Activated CD8-positive, alpha-beta memory T cell treated with anti-CD3 and anti-CD28 coated beads for 4 hours (primary cell): ENCODE measurements at places on chromosomes 2 and 18.

DNA sequence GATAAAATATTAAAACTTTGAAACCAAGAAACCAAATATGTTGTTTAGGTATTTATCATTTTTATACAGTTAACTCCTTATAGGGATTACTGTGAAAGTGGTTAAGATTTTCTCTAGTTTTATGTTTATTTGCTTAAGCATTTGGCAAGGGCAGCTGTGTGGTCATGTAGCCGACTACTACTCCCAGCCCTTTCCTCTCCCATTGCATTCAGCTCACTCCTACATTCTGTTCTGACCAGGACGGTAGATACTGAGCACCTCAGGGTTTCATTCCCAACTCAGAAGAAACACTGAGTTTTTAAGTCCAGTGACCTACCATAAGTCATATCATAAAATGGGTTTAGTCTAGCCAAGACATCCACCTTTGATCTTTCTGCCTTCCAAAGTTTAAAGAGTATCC is 19.8 kb downstream of the FZD5 start:
- DNase-seq: no peak

DNA sequence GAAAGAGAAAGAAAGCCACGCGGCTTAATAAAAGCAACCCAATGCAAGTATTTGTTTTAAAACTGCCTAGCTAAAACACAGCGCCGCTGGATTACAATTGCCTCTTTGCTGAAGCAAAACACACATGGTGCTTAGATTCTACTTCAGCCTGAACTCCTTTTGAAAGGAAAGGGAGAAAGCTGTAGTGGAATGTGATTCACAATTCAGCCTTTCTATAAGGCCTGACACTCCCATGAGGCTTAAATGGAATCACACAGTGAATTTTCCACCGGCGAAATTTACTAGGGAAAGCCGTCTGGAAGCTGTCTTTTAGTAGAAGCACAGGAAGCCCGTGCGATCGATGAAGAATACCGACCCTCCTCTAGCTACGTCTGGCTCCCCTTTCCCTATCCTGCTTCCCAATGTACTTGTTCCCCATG is 348.0 kb downstream of the DLGAP1 start:
- DNase-seq: no peak

DNA sequence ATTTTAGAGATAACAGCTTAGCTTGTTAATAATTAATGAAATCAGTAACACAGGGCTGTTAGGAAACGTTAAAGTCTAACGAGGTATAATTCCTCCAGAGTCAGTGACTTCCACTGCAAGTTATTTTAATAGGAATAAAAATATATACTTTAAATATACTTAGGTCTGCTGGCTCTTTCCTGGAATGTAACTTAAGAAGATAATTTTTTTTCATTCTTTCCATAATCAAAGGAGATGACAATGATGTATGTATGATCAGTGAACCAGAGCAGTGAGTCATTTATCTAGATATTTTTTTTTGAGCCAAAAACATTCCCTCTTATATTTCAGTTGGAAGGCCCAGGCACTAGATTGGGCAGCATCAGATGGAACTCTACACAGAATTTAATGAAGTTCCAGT is 104.2 kb upstream of the LYPD1 start:
- DNase-seq: no peak

GRCh38 chr2:61898810-61899209 is 6.7 kb upstream of the COMMD1 start:
- no peak for DNase-seq

GRCh38 chr18:23740105-23740830 is 51.0 kb downstream of the LAMA3 start:
- DNase-seq: no peak

DNA sequence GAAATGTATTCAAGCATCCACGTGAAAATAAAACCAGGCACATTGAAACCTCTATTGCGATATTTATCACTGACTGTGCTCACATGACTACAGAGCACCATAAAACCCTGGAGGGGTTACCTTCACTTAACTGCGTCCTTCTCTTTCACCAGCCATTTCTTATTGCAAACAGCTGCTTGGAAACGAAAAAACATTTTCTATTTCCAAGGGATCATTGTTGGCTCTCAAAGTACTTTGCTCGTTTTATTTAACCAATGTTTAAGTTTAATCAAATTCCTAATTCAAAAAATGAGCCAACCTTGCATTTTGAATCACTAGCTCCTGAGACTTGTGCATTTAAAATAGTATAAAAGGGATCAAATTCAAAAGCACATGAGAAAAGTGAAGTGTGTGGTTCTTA is 134.4 kb downstream of the OSR1 start:
- no peak for DNase-seq

- DNase-seq: no peak
These were observed 171.8 kb downstream of the ASXL3 start for GRCh38 chr18:33749834-33750233.

DNA sequence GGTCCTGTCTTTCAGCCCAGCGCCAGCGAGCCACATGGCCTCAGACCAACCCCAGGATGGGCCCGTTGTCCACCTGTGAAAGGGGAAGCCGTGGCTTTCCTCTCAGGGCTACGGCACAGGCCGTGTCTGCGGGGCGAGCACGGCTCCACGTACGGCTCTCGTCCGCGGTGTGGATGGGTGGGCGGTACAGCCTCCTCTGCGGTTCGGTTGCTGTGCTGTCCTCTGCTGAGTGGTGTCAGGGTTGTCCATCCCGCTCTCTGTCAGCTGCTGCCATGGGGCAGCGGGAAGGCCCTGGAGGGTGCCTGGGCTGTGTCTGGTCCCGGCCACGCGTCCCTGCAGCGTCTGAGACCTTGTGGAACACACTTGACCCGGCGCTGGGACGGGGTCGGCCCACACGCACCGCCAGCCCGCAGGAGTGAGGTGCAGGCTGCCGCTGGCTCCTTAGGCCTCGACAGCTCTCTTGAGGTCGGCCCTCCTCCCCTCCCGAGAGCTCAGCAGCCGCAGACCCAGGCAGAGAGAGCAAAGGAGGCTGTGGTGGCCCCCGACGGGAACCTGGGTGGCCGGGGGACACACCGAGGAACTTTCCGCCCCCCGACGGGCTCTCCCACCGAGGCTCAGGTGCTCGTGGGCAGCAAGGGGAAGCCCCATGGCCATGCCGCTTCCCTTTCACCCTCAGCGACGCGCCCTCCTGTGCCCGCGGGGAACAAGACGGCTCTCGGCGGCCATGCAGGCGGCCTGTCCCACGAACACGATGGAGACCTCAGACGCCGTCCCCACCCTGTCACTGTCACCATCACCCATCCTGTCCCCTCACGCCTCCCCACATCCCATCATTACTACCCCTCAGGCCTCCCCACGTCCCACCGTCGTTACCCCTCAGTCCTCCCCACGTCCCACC is 128.7 kb downstream of the NFATC1 start:
- peak; percentile 43 for DNase-seq

DNA sequence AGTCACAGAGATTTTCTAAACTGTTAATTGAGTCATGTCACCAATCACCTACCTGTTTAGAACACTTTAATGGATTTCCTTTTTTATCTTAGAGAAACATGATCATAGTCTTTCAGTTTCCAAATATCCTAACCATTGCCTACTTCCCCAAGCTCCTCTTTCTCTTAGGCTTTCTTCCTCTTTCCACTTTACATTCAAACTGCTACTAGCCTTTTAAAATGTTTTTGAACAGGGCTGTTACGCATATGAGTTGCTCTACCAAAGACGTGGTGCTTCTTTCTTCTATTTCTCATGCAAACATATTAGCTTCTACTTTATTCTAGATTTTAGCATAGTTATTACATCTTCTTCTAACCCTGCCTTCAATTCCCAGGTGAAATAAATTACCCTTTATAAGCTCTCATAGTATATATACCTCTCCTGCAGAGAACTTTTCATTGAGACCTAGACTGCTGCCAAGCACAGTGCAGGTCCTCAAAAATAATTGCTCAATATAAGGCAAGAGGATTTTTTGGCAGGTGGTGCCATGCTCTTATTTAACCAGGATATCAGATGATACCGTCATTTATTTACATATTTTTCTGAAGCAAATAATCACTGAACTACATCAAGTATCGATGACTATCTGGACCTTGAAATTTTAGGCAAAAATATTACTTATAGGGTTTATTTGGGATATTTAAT is 937.1 kb downstream of the TSN start:
- DNase-seq: no peak

DNA sequence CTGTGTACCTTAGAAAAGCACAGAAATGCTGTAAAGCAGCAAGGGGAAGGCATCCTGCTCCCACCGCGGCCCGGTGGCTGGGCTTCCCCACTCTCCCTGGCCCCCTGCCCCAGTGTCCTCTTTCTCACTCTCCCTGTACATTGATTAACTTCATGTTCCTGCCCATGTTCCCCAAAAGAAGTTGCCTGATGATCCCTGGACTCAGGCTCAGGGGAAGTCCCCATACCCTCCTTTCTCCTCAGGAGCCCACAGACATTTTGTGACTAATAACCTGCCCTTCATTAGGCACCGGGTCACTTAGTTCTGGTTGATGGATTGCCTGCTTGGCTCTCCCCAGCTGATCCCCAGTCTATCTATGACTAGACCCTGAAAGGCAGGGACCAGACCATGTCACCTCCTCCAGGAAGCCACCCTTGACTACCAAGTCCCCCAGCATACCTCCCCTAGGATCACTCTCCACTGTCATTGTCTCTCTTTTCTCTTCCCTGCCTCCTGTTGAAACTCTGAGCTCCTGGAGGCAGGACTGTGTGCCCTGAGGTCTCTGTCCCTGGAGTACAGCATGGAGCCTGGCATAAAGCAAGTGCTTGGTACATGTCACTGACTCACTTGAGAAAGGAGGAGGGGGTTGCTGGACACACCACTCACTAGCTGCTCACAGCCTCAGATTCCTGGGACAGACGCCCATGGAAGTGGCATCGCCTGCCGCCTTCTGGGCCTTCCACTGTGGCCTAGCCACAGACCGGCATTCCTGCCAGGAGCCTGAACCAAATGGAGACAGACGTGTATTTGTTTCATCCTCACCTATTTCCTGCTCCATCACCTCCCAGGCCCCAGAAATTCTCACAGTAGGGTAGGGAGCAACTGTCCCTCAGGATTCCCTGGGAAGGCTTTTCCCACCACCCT is 13.5 kb downstream of the MALL start:
- no peak for DNase-seq

DNA sequence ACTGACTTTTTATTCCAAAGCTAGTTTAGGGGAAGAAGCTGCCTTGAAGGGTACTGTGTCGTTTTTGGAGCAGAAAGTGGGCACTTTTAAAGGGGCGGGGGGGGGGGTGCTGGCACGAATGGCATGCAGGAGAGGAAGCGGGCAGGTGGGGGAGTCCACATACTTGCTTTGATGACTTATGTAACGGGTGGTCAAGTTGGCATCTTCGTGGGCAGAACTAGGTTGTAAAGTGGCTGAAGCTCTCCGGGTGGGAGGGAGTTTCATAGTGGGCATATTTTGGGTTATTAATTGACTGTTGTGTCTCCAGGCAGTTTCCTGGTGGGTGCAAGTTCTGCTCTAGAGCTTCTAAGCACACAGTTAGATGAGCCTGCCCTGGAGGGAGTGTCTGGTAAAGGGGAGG is 19.9 kb downstream of the PCARE start:
- DNase-seq: no peak

DNA sequence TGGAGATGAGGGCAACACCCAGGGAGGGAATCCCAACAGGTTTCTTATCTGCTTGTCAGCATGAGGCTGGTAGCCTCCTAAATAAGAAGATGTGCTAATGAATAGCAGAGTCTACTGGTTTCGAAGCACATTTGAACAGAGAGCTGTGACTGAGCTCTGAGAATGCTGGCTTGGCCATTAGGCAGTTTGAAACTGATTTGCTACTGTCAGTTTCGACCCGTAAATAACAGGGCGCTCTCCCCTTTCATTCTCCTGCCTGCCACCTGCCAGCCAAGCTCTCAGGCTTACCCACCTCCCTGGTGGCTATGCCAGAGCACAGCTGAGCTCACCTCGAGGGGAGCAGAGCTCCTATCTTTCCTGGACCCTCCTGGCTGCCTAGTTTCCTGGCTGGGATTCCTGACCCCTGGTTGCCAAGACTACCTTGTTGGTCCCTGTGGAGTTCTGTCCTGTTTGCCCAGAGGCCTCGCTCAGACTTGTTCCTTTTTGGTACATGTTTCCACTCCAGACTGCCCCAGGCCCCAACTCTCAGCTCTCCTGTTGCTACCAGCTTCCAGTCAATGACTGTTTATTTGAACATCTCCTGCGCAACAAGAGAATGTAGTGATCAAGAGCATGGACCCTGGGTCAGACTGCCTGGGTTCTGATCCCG is 102.3 kb upstream of the ALPP start:
- no peak for DNase-seq
